ENCODE measurements at places on chromosomes 3 and 15.

DNA sequence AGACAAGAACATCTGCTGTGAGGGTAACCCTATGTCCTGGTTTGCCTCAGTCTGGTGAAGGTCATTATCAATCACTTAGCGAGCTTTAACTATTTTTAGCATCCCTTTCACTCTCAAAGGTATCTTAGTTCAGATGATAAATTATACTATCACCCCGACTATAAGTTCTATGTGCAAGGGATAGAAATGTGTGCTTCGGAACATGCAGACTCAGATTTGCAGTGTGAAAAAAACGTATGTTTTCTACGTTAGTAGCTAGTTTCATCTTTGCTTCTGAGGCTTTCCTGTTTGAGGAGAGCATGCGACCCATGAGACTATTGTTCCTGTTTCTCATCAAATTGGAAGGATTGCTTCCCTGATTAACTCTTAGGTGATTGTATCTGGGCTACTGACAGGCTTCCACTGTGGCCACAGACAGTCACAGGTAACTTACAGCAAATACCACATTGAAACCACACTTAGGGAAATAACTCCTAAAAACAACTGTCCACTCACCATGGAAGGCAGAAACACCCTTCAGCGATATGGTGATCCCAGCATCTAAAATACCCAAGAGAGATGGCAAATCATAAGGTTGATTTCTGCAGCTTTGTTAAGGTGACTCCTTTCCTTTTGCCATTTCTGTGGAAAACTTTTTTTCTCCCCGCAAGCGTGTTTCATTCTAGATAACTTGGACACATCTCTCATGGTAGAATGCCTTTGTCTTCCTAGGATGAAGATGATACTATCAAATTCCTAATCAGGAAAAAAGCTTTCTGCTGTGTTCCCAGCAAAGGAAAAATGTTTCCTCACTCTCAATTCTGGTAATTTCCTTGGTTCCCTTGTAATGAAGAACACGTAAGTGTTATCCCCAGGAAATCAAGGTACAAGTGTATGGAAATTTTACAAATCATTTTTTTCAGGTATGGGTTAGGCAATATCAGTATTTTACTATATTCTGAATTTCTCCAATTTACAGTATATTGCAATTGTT is 5.2 kb downstream of the GCSAM start:
- DNase-seq: no peak

DNA sequence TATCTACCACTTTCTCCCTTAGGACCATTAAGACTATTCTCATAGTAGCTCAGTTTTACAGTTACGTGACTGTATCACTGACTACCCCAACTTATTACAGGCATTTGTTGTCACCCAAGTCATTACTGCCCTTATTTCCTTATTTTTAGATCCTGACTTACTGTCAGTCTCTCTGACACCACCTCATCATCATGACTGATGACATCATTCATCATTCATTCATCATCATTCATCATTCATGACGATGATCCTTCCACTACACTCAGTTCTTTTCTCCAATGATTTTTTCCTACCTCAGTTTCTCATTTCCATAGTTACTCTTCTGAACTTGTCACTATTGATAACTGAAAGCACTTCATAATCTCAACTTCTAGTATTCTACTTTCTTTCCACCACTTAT is 83.8 kb downstream of the ADAM10 start:
- DNase-seq: no peak

- DNase-seq: no peak
Observed at GRCh38 chr3:61948699-61949305, 387.4 kb downstream of the PTPRG start.

GRCh38 chr3:16350597-16351318 is 85.7 kb downstream of the OXNAD1 start:
- no peak for DNase-seq

DNA sequence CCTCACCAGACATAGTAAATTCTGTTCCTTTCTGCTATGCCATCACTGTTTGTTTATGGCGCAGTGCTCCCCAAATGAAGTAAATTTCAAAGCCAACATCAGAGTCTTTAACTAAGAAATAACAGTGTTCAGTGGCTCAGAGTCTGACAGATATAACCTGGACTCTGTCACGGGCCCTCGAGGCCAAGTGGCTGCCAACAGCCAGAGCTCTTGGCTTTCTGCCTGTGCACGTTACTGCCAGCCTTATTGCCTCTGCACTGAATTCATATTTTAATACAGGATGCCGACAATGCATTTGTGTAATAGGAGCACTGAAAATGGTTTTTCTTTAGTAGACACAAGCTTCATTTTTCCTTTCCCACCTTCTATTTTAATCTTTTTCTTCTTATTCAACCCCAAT is 219.9 kb downstream of the NLGN1 start:
- no peak for DNase-seq

DNA sequence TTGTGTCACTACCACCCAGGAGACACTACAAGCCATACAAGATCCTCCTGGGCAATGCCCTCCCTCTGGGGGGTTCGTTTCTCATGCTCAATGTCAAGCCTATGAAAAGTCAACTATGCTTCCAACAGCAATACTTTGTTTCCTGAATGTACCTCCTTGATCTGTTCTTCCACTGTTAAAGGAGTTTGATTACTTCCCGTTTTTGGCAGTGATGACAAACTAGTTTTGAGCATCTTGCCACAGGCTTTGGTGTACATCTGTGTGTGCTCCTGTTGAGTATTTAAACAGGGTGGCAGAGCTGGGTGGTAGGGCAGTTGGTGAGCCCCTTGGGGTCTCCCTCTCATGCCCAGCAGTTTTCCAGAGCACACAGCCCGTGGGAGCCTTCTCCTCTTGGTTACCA is 81.4 kb downstream of the IL12A start:
- no peak for DNase-seq

GRCh38 chr15:29612701-29613100 is 209.6 kb downstream of the TJP1 start:
- no peak for DNase-seq

DNA sequence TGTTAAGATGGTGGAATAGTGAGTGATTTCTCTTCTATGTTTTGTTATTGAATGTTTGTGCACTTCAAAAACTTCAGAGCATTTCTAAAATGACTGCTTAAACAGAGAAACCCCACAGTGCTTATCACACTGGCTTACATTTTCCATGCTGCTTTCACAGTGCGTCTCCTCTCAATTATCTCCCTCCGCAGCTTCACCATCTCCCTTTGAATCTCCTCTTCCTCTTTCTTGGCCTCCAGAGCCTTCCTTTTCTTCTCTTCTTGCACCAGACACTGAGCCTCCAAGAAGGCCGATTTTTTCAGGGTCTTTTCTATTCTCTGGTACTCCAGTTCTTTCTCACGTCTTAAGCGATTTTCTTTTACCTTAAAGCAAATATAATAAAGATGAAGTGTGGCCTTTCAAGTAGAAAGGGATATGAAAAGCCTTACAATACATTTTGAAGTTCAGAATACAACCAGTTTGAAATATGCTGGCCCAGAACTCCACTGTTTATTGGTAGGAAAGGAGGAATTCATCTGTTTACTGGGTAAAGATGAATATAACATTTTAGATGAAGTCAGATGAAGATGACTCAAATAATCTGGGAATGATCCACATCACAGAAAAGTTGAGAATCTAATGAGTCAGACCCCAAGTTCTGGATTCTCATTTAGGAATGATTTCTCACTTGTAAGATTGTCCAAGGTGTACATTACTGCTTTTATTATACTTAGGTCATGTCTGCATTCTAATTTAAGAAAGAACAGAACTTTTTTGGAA is 21.4 kb downstream of the CCDC191 start:
- no peak for DNase-seq

DNA sequence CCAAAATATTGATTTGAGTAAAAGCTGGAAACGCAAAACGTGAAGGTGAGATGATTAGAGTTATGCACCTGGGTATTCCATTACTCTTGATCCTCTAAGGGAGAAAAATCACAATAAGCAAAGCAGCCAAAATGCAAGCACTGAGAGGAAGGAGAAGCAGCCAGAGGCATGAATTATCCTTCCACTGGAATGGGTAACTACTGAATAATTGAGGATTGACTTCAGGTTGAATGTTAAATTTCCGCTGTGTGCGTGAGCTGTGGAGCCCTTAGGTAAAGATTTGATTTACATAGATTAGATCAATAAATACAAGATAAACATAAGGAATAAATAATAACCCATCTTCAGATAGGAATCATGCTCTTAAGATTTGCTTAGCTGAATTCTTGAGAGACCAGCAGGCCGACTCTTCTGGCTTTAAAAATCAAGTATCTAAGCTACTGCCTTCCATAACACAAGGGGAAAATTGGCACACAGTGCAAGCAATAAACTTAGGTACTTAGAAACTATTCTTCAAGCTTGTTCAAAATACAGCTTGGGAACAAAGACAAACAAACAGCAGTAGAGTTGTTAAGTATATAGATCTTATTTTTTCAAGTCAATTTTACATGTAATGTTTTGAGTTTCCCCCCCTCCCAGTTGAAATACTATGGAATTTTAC is 1459.5 kb downstream of the ZPLD1 start:
- no peak for DNase-seq

- no peak for DNase-seq
Observed at GRCh38 chr3:129370248-129370964, 58.0 kb downstream of the EFCAB12 start.

- no peak for DNase-seq
Observed at GRCh38 chr3:141992512-141992911, 116.1 kb downstream of the ATP1B3 start.

GRCh38 chr3:137845194-137845593 is 81.1 kb downstream of the SOX14 start:
- no peak for DNase-seq

DNA sequence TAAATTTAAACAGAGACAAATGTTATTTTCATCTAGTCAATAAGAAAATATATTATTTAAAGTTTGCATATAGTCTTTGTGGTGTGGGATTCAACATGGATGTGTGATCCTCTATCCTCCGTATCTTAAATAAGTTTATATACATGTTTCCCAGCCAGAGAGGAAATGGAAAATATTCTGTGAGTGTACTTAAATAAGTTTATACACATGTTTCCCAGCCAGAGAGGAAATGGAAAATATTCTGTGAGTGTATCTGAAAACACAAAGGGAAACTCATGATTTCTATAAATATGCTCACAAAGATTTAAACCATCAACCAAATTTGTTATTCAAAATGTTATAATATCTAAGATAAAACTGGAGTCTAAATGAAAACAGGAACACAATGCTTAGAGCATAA is 110.0 kb upstream of the MELTF start:
- DNase-seq: no peak

- DNase-seq: no peak
Observed at GRCh38 chr3:14617508-14618023, 34.0 kb upstream of the CCDC174 start.

DNA sequence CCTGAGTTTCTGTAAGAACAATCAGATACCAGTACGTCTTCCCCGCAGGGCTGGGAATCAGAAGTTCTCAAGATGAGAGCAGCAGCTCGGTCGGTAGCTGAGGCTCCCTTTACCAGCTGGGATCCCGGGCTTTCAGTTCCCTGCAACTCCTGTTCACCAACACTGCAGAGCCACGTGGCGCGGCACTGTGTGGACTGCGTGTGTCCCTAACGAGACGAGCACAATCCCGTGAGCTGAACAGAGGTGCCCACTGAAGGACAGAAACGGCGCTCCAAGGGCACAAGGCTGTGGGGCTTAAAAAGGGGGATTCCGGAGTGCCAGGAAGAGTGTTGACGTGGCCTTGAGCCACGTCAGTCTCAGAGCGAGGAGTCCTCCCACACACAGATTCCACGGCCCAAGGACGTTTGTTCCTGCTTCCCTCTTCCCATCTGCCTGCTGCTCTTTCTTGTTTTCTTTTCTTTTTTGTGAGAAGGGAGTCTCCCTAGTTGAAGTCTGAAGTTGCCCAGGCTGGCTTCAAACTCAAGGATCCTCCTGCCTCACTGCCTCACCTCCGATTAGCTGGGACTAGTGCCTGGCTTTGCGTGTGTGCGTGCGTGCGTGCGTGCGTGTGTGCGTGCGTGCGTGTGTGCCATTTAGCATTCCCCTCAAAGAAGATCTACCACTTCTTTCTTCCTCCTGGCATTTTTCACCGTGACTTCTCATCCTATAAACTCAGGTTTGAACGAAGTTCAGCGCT is 37.1 kb upstream of the RPL35A start:
- DNase-seq: no peak

DNA sequence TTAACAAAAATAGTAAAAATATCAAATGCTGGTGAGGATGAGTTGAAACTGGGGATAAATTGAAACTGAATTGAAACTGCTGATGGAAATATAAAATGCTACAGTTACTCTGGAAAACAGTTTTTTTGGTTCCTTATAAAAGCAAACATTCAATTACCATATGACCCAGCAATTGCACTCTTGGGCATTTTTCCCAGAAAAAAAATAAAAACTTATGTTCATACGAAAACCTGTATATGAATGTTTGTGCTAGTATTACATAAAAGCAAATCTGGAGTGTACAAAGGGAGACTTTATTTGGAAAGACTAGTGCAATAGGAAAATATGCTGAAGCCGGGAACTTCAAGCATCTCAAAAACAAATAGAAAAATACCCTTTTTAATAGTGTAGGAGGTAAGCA is 857.9 kb upstream of the CADM2 start:
- no peak for DNase-seq

DNA sequence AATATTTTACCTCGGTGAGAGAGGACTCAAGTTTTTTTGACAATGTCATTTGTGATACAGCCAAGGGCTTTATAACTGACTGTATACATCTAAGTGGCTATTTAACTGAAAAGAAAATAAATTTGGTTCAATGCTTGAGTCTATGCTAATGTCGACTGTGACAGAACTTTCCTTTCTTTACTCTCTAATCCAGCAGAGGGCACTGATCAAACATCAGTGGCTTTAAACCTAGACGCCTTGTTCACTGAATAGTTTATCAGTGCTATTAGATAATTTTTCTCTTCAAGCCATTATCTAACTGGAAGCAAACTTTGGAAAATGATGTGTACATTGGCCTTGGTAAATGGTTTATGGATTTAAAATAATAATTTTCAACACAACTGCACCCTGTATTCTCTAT is 285.1 kb downstream of the CHL1 start:
- DNase-seq: no peak

GRCh38 chr3:103968131-103968530 is 1398.6 kb upstream of the ALCAM start:
- DNase-seq: no peak

Measured in NT2/D1 (cell line).